ENCODE measurements at places on chromosomes 5 and 9.

GRCh38 chr5:73142035-73142434 is 21.7 kb downstream of the TMEM171 start:
- no peak for DNase-seq

DNA sequence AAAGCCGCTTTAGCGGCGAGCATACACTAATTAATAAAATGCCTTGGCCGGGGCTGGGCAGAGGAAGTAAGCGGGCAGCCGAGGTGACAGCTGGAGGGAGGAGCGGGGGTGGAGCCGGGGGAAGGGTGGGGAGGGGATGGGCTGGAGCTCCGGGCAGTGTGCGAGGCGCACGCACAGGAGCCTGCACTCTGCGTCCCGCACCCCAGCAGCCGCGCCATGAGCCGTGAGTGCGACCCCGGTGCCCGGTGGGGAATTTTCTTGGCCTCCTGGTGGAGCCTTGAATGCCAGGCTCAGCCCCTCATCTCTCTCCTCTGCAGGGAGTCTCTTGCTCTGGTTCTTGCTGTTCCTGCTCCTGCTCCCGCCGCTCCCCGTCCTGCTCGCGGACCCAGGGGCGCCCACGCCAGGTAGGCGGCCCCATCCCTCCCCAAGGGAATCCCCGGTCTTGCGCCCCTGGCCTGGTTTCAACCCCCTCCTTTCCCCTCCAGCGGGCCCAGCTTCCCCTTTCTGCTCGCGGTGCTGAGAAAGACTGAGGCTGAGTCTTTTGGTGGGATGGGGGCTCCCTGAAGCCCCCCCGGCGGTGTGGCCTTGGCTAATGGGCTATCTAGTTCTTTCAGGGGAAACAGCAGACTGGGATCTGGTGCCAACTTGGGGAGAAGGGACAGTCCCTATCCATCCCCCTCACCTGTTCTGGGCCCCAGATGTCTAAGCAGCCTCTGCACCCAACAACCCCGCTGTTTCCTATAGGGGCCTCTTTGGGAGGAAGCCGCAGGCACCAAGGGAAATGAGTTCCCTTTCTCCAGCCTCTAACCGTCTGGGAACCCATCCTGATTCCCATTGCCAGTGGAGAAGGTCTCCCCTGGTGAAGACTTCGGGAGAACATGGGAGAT is at the start of gene PTGS1:
Gene PTGS1, plus strand, starts transcription at position 156 of the 887 bp plus-strand sequence. Its CDS starts 61 bp downstream, at position 217.
- no peak for DNase-seq

GRCh38 chr5:179110528-179110927 is 50.4 kb downstream of the ZNF354C start:
- DNase-seq, result no peak

- no peak for DNase-seq
Observed at GRCh38 chr9:12753931-12754330, 20.9 kb upstream of the LURAP1L start.

- no peak for DNase-seq
Observed at GRCh38 chr5:149654231-149654630, 72.9 kb downstream of the ARHGEF37 start.

GRCh38 chr9:103601287-103601686 is 492.8 kb upstream of the SMC2 start:
- DNase-seq, result no peak

- peak; percentile 1 for DNase-seq
Observed at GRCh38 chr9:127283917-127284497, 19.4 kb downstream of the GARNL3 start.

GRCh38 chr5:65290677-65291076 is 191.0 kb downstream of the ADAMTS6 start:
- DNase-seq, result no peak

DNA sequence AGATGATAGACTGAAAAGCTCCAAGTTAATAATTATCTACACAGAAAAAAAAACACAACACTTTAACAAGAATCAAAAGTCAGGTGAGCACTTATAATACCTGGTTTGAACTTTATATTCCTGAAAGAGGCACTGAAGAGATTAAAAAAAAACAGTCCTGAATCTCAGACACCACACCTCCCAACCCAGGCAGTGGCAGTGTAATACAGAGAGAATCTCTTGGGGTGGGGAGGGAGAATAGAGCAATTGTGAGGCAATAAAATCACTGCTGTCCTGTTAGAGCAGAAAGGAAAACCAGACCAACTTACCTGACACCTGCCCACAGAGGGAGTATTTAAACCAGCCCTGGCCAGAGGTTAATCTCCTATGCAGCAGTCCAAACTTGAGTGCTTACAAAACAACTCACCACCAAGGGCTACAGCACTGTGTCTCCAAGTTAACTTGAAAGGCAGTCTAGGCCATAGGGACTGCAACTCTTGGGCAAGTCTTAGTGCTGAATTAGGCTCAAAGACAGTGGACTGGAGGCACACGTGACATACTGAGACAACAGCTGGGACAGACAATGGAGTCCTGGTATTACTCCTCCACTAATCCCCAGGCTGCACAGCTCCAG is 54.2 kb downstream of the SLCO4C1 start:
- DNase-seq, result no peak

DNA sequence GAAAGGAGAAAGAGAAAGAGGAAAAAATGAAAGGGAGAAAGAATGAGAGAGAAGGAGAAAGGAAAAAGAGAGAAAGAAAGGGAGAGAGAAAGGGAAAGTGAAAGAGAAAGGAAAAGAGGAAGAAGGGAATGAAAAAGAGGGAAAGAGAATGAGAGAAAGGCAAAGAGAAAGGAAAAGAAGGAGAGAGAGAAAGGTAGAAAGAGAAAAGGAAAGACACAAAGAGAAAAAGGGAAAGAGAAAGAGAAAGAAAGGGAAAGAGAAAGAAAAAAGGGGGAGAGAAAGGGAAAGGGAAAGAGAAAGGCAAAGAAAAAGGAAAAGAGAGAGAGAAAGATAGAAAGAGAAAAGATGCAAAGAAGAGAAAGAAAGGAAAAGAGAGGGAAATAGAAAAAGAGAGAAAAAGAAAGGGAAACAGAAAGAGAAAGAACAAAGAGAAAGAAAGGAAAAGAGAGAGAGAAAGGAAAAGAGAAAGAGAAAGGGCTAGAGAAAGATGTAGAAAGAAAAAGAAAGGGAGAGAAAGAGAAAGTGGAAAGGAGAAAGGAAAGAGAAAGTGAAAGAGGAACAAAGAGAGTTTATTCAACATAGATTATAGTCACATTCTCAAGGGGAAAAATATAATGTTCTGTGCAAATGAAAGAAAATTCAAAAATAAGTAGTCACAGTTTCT is 165.2 kb downstream of the TMEM38B start:
- no peak for DNase-seq

DNA sequence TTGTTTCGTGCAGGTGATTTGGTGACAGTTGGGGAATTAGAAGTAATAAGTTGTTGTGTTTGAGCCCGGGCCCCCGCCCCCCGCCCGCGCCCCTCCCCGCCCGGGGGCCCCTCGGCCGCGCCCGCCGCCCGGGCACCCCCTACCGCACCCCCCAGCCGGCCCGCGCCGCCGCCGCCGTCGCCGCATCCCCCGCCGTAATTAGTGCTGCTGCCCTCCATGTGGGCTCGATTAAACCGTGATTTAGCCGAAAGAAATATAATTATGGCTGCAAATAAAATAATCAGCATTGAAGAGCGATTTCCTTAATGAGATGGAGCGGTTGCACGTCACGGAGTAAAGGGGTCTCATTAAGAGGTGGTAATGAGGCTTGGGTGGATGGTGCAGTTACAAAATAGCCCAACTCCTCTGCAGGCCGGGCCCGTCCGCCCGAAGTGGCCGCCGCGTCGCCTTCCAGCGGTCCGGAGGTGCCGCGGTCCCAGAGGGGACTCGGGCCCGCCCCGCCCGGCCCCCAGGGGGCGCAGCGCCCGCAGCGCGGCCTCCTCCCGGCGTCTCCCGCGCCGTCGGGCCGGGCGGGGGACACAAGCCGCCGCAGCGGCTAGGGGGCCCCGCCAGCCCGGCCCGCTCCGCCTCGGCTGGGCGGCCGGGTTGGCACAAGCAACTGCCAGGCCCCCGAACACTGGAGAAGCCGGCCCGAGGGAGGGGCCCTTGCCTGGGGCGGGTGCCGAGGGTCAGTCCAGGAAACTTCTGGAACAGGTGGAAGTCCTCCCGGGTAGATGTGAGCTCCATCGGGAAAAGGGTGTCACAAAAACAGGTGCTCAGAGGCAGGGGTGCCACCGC is 6.9 kb upstream of the OTP start:
- DNase-seq, result no peak

GRCh38 chr5:161966564-161966963 is 101.0 kb upstream of the GABRG2 start:
- no peak for DNase-seq

GRCh38 chr9:16030528-16031185 is 477.8 kb downstream of the CCDC171 start:
- no peak for DNase-seq

DNA sequence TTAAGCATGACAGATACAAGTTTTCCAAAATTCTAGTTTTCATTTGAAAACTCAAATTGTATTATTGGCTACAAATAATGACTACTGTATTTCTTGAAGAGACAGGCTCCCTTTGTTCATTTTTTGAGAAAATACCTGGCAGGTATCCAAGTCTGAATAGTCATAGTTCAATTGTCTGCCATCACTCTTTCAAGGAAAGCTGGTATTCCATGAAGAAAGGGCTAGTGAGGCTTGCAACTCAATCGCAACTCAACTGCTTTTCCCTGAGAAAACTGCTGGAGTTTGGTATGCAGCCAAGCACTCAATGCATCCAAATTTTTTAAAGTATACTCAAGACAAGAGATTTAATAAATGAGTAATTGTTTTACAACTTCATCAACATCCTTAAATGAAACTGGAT is 61.4 kb upstream of the TRIO start:
- no peak for DNase-seq

- no peak for DNase-seq
Observed at GRCh38 chr5:93603793-93604643, 21.0 kb downstream of the NR2F1 start.
